Activated T-helper 1 cell treated with Interleukin-2 at 50 U/mL for 16 hours (primary cell): ENCODE measurements at places on chromosomes 2 and 18.
A peak's percentile ranks its signal among the peaks of the same experiment; 100 is the strongest.

DNA sequence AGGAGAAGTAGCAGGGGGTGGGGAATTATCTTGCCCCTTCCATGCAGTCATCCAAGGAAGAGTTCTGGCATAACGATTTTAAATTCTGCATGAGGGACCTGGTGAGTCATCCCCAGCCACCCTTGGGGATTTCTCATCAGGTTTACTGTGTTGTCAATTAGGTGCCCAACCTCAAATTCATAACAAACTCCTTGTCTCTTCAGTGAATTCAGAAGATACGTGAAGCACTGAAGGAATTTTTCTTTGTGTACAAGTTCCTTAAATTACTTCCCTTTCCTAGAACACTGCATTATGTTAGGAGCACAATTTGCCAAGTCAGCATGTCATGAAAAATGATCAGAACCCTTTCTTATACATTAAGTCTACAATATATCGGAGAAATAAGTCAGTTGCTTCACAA, 70.8 kb upstream of the NOSTRIN start:
- DNase-seq = no peak

DNA sequence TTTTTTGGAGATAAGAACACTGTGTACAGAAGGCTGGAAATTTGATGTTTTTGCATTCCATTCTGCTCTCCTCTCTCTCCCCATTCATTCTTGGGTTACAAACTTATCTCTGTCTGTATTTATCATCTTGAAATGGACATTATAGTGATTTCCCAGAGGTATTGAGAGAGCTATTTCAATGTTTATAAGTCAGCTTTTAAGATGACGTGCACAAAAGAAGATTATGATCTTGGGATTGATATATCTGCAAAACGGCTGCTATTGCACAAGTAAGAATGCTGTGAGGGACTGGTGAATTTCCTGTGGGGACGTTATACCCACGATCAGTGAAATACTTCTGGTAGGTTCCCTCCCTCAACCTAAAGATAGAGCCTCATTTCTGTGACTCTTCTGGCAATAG, 61.0 kb upstream of the DTNA start:
- no peak for DNase-seq

DNA sequence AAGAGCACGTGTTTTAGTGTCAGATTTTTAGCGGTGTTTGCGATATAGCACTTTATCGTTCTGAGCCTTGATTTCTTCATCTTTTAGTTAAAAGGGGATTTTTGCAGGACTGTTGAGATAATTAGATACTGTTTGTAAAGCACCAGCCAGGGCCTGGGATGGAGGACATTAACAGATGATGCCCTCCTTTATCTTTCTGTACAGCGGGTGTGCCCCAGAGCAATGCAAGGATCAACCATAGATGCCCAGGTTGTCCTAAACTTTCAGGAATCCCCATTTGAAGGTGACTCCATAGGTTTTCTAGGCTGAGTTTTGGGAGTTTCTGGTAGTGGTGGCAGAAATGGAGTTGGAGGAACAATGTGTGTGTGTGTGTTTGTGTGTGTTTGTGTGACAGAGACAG, 97.0 kb upstream of the SPRED2 start:
- no peak for DNase-seq

GRCh38 chr2:28656937-28657615, 94.6 kb upstream of the PPP1CB start:
- DNase-seq = no peak

- DNase-seq = no peak
Measured at GRCh38 chr2:218776488-218776887, 5.5 kb upstream of the CYP27A1 start.

DNA sequence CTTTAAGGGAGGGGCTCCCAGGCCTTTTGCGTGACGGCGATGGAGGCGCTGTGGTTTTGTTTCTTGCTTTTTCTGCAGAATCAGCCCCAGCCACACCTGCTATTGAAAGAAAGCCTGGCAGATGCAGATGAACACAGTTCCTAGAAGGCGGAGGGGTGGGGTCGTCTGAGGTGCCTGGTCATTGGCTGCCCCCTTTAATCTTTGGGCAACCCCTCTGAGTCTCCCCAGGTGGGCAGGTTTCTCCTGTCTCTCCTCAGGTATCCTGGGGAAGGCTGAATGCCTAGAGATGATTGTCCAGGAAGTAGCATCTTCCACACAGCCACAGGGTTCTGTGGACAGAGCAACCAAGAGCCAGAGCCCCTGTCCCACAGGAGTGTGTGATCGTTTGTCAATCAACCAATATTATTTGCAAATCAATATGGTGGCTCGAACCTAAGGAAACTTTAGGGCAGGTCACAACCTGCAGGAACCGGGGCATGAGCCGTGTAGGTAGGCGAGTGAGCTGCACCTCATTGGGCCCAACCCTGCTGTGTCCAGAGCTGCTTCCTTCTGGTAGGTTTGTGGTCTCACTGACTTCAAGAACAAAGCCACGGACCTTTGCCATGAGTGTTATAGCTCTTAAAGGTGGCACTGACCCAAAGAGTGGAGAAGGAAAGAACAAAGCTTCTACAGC, 104.3 kb downstream of the NDUFA10 start:
- no peak for DNase-seq

DNA sequence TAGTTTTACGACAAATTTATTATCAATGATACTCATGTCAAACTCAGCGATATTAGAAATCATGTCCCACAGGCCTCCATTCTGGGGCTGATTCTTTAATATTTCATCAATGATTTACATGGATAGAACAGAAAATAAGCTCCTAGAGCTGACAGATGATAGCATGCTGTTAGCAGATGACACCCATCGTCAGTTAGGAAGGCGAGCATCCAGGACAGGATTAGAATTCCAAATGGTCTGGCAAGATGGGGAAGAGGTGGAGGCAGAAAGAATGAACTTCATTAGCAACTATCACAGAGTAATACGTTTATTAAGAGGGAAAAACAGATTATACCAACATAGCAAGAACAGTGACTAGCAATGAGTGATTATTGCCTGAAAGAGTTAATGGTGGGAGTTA, 46.2 kb upstream of the ACVR1 start:
- DNase-seq = no peak

GRCh38 chr2:163657281-163657656, 78.5 kb downstream of the FIGN start:
- DNase-seq = no peak

GRCh38 chr18:45890606-45891005, 65.1 kb downstream of the SIGLEC15 start:
- DNase-seq = no peak

- DNase-seq = no peak
Measured at GRCh38 chr2:160679686-160680085, 186.1 kb upstream of the RBMS1 start.

GRCh38 chr2:154484338-154485099, 214.0 kb upstream of the KCNJ3 start:
- DNase-seq = no peak

- DNase-seq = no peak
Measured at GRCh38 chr2:140650825-140651224, 1480.0 kb downstream of the LRP1B start.

DNA sequence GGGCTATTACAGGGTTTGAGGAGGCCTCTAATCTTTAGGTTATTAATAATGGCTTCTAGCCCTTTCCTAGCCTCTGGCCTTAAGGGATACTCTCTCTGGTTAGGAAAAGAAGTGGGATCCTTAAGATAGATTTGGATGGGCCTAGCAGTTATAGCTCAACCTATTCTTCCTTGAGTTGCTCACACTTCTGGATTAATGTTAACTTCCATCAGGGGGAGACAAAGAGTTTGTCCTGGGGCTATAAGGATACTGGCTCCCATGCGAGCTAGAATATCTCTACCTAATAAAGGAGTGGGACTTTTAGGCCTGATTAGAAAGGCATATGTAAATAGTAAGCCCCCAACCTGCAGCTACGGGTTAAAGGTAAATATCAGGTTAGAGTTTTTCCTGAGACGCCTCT, 14.3 kb upstream of the PTH2R start:
- no peak for DNase-seq

DNA sequence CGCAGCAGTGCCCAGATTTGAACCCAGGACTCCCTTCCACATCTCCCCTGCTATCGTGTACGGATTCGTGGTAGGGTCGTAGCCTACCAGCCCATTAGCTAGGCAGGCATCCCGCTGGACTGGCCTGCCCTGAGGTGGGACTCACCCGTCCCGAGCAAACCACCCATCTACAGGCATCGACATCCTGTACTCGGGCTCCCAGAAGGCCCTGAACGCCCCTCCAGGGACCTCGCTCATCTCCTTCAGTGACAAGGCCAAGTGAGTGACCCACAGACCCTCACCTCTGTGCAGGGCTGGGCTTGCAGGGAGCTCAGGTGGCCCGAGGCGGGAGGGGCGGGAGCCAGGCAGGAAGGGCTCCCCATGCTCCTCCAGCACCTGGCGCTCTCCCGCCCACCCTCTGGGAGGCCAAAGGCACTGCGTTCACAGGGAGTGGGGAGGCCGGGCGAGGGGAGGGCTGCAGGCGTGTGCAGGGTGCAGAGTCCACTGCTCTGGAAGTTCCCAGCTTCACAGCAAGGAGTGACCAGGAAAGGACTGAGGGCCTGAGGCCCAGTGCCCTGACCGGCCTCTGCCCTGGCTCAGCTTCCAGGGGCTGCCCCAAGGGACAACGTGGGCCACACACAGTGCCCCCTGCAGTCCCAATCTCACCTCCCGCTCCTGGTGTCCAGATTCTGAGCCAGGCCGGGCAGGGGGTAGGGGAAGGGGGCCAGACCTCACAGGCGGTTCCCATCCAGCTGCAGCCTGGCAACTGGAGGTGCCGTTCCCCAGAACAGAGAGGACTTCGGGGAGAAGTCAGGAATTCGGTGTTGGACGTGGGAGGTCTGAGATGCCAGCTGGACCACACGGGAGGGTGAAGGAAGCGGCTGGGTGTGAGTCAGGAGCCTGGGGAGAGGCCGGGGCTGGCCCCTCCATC, 5.4 kb downstream of the AGXT start:
- no peak for DNase-seq

DNA sequence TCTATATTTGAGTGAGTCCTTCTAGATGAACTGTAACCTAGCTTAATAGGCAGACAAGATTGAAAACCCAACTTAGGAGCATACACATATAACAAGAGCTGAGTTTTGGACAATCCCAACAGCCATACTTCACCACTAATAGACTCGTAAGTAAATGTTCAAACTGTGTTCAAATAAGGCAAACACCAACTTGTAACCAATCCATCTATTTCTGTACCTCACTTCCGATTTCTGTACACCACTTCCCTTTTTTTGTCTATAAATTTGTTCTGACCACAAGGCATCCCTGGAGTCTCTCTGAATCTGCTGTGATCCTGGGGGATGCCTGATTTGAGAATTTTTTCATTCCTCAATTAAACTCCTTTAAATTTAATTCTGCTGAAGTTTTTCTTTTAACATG, 1149.1 kb upstream of the NRXN1 start:
- DNase-seq = no peak

- no peak for DNase-seq
Measured at GRCh38 chr2:88721268-88721667, 29.8 kb downstream of the RPIA start.

DNA sequence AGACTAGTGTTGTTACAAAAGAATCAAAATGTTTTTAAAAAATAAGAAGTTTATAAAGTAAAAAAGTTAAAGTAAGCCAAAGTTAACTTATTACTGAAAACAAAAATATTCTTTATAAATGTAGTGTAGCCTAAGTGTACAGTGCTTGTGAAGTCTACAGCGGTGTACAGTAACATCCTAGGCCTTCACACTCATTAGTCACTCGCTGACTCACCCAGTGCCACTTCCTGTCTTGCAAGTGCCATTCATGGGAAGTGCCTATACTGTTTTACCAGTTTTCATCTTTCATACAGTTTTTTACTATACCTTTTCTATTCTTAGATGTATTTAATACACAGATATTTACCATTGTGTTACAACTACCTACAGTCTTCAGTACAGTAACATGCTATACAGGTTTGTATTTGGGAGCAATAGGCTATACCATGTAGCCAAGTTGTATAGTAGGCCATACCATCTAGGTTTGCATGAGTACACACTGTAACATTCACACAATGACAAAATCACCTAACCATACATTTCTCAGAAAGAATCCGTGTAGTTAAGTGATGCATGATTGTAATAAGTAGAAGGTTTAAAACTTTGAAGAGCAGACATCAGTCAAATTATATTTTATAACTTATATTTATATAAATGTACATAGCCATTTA, 13.4 kb downstream of the SERPINB7 start:
- DNase-seq = no peak

DNA sequence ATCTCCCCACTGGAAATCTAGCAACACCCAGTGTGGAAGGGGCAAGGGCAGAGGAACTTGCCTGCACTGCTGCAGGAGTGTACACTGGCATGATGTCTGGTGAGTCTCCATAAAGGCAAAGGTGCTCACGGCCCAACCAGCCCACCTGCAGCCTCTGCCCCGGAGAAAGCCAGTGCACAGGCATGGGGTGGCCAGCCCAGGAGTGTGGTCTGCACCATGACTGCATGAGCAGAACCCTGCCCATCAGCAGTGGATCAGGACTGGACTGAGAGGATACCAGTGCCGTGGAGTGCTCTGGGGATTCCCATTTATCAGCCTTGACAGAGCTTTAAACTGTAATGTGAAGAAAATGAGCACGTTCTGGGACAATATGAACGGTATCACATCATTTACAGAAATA, 342.6 kb upstream of the HS6ST1 start:
- DNase-seq = no peak

DNA sequence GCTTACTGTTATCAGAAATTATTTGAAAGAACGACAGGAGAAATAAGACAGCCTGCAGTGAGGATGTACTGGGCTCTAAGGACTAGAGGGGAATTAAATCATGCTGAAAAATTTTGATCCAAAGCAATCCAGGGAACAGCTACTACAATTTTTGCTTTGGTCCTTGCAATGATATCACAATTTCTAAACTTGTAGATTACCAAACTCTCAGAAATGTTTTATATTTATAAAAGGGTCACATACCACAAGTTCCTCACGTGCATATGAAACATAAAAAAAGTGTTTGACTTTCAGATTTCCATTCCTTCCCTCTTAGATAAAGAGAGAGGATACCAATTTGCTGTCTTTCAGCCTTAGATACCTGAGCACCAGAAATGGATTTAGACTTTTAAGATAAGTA, 261.2 kb downstream of the STK39 start:
- no peak for DNase-seq

- no peak for DNase-seq
Measured at GRCh38 chr18:4119127-4119648, 335.9 kb downstream of the DLGAP1 start.

DNA sequence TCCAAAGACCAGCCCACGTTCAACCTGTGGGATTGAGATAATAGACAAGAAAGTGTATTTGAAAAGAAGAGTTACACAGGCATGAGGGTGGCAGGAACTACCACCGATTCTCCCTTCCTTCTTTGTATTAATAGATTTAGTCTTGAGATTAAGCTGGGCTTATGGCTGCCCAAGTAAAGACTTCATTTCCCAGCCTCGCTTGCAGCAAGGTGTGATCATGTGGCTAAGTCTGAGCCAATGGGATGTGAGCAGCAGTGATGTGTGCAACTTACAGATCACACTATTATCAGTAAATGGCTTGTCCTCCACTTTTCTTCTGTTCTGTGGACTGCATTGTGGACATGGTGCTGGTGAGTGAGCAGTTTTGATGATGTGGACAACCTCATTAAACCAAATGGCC, 101.7 kb downstream of the POLR1A start:
- no peak for DNase-seq

- no peak for DNase-seq
Measured at GRCh38 chr2:205129531-205129930, 552.8 kb upstream of the NRP2 start.

GRCh38 chr2:196959281-196959680, 32.8 kb upstream of the PGAP1 start:
- no peak for DNase-seq

- no peak for DNase-seq
Measured at GRCh38 chr2:53173698-53174455, 593.7 kb upstream of the CHAC2 start.

GRCh38 chr2:70553584-70554337, at the start of gene TGFA:
Gene TGFA (minus strand): TSS chr2:70553826. CDS start chr2:70553767, 59 bp downstream.
- peak; percentile 54 for DNase-seq
